ENCODE measurements at places on chromosomes 3 and 15.

- DNase-seq = no peak
Measured at GRCh38 chr3:21158861-21159542, 592.0 kb downstream of the ZNF385D start.

GRCh38 chr15:45134682-45135604, 5.1 kb downstream of the DUOX1 start:
- DNase-seq = no peak

DNA sequence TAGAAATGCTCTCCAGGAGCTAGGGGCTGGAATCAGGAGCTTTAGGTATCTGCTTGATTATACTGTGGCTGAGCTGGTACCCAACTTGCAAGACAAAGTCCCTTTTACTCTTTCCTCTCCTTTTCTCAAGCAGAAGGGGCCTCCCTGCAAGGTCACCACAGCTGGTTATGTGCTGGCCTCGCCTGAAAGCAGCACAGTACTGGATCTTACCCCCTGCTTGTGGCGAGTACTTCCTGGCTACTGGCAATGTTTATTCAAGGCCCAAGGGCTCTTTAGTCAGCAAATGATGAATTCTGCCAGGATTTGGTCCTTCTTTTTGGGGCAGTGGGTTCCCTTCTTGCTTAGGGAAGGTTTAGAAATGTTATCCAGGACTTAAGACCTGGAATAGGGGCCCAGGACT, 234.6 kb downstream of the RAP2B start:
- no peak for DNase-seq

DNA sequence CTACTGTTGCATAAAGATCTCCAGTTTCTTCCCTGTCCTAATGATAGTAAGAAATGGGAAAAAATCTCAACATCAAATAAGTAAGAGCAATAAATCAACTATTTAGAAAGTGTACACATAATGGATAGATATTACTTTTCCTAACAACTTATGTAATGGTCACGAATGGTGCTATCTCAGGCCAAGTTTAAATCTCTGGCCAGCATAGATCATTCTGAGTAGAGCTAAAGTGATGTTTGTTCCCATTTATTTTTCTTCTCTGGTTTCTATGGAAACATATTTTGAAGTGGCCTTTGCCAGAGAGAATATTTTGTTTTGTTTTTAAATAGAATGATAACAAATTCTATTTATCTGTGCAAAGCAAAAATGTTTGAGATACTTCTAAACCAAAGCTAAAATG, 249.7 kb upstream of the TTC14 start:
- no peak for DNase-seq

DNA sequence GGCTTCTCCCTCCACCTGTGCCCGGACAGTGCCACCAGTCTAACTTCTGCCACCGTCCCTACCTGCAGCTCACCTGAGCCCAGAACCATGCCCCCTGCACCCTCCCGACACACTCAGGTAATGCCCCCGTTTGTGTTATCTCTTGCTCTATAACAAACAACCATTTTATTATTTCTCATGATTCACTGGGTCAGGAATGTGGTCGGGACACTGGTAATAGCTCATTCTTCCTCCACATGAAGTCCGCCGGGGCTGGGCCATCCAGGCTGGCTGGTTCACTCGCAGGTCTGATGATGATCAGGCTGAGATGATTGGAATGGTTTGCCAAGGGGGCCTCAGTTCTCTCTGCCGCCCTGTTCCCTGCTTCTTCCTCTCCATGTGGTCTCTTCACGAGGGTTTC, 20.3 kb upstream of the NR2E3 start:
- no peak for DNase-seq

- no peak for DNase-seq
Measured at GRCh38 chr15:90154861-90155626, 46.1 kb upstream of the SEMA4B start.

- no peak for DNase-seq
Measured at GRCh38 chr15:65085207-65085753, 8.7 kb downstream of the KBTBD13 start.

GRCh38 chr15:22936577-22937472, 43.3 kb downstream of the CYFIP1 start:
- DNase-seq = no peak

DNA sequence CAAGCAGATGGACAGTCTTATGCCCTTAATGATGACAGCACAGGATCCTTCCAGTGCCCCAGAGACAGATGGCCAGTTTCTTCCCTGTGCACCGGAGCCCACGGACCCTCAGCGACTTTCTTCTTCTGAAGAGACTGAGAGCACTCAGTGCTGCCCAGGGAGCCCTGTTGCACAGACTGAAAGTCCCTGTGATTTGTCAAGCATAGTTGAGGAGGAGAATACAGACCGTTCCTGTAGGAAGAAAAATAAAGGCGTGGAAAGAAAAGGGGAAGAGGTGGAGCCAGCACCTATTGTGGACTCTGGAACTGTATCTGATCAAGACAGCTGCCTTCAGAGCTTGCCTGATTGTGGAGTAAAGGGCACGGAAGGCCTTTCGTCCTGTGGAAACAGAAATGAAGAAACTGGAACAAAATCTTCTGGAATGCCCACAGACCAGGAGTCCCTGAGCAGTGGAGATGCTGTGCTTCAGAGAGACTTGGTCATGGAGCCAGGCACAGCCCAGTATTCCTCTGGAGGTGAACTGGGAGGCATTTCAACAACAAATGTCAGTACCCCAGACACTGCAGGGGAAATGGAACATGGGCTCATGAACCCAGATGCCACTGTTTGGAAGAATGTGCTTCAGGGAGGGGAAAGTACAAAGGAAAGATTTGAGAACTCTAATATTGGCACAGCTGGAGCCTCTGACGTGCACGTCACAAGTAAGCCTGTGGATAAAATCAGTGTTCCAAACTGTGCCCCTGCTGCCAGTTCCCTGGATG, 198.7 kb downstream of the AKAP13 start:
- no peak for DNase-seq

GRCh38 chr15:82128401-82129148, 82.8 kb upstream of the MEX3B start:
- no peak for DNase-seq

DNA sequence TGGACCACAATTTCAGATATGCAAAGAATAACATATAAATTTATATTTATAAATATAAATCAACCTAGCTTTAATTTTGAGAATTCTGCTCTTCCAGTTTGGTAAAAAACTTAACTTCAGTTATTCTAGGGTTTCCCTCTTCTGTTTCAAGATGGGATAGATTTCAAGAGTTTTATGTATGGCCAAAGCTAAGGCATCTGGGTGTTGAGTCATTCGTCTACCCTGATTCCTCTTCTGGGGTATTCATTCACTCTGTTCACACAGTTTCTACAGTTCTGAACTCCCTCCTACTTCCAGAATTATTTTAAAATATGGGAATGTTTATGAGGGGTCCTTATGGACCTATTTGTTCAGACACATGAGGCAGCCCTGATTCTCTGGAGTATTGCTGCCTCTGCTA, 4.2 kb upstream of the FGF7 start:
- no peak for DNase-seq

- no peak for DNase-seq
Measured at GRCh38 chr3:127385540-127385870, 97.7 kb upstream of the PRR20G start.

- DNase-seq = no peak
Measured at GRCh38 chr15:80010131-80010673, 39.2 kb upstream of the BCL2A1 start.

GRCh38 chr15:44216958-44217357, 21.9 kb upstream of the FRMD5 start:
- no peak for DNase-seq

DNA sequence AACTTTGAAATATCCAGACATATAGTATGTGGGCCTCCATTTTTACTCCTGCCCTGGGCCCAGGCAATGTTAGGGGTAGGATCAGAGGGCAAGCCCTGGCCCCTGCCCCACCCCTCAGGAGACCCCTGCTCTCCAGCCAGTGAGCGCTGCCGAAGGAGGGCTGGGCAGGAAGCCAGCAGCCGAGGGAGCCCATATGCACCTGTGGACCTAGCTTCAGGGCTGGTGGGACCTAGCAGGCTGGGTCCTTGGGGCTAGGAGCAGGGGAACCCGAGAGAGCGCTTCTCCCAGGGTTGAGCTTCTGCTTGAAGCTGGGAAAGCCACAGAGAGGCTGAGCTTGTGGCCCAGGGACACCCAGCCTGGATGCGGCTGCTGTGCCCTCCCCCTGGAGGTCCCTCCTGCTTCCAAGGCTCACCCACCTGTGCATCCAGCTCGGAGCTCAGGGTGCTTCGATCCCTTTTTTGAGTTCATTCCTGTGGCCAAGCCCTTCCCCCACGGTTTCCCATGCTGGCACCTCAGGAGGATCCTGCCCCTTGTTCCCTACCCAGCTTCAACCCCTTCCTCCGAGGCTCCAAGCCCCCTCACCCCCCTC, 21.0 kb upstream of the CYP11A1 start:
- DNase-seq = no peak

DNA sequence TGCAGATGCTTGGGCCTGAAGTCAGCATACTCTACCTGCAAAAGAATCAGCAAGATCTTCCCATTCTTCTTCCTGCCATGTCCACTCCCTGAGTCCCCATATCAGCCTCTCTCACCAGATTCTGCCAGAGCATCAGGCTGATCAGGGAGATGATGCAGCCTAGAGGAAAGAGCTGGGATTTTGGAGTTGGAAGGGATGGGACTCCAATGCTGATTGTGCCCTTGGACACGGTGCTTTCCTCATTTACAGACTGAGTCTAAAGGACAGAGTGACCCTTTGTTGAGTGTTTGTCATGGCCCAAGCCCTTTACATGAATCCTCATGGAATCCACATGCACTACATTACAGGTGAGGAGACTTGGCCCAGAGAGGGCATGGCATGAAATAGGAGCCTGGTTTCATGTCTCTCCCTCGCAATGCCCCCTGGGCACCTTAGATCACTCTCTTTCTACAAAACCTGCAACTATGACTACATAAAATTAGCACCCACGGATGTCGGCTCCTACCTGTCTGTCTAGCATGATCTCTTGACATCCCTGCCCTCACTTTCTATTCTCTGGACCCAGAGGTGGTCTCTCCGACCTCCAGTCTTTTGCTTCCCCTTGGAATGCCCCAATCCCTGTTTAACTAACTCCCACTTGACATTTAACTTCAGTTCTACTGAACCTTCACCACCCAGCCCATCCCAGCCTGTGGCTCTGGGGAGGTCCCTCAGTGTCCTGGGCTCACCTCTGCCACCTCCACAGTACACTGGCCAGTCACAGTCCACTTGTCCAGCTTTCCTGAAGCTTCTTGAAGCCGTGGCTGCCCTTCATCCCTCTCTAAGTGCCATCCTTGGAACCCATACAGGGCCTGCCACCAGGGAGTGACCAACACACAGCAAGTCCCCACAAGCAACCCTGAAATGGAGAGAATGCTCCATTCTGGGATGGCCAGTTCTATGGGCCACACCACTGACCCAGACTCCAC, 173.5 kb downstream of the ABHD5 start:
- DNase-seq = no peak

- no peak for DNase-seq
Measured at GRCh38 chr15:96700555-96700954, 370.1 kb downstream of the NR2F2 start.

GRCh38 chr3:123138839-123139444, 62.8 kb upstream of the SEC22A start:
- no peak for DNase-seq

DNA sequence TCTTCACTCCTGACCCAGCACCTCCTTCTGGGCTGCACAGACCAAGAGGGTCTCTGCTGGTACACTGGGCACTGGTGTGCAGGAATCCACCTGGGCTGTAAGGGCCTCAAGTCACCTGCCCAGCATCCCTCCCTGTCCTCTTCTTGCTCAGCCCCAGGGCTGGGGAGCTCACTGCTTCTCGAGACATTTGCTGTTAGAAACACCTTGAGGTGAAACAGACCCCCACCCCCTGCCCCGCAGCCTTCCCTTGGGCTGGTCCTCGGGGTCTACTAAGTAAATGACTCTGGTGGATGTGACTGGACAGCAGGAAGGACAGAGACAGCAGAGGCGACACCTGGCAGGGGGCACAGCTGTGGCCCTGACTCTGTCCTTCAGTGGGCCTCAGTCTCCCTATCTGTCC, 29.1 kb downstream of the LOXL1 start:
- no peak for DNase-seq

DNA sequence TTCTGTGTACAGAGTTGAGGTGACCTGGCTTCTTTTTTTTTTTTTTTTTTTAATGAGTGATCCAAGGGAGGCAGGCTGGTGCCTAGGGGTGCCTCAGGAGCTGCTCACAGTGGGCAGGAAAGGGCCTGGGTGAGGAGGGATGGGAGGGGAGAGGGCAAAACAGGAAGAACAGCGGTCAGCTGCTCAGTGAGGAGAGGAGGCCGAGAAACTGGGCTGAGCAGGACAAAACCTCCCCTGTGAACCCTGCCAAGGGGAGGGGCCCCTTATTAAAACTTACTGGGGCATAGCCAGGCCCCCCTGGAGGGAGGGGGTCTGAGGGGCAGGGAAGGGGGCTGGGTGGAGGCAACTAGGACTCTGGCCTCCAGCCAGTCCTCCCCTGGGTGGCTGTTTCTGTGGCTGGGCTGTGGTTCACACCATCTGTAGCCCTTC, 3.5 kb downstream of the PLEKHO2 start:
- DNase-seq = no peak

DNA sequence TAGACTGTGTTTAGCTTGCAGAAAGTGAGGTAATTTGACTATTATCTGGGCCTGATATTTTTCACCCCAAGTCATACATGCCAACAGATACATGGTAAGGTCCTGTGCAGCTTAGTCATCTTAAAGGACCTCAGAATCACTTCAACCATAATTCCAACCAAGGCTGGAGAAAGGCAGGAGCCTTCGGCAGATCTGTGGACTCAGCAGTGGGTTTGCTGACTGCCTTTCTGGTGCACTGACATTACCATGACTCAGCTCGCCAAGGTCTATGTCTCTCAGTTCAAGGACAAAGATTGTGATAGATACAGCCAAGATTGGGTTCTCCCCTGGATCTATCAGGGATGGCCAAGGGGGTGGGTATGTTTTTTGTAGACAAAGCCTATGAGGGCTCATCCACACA, 32.7 kb downstream of the LYZL4 start:
- DNase-seq = no peak

- DNase-seq = no peak
Measured at GRCh38 chr3:14803981-14804834, 14.6 kb upstream of the FGD5 start.

GRCh38 chr3:170324962-170325361, 32.6 kb upstream of the SKIL start:
- no peak for DNase-seq

GRCh38 chr3:169389211-169389924, 274.1 kb downstream of the MECOM start:
- DNase-seq = no peak

GRCh38 chr3:188060840-188061544, 93.0 kb upstream of the LPP start:
- DNase-seq = peak; percentile 13
